ENCODE measurements at places on chromosomes 11 and 22. TPM values are rescaled to one million over a fixed set of nuclear protein-coding genes. Genes with fewer than 3 reads are reported as not detected.
A peak's percentile ranks its signal among the peaks of the same experiment; 100 is the strongest.

MMP8 gene
- not detected for total RNA-seq

ASPHD2 gene
- 0.11 TPM for total RNA-seq

MPZL2 gene
- total RNA-seq = 13.4 TPM

- DNase-seq = peak; percentile 57
These were observed 14.0 kb downstream of the PSMD13 start for GRCh38 chr11:250740-251299.

DNA sequence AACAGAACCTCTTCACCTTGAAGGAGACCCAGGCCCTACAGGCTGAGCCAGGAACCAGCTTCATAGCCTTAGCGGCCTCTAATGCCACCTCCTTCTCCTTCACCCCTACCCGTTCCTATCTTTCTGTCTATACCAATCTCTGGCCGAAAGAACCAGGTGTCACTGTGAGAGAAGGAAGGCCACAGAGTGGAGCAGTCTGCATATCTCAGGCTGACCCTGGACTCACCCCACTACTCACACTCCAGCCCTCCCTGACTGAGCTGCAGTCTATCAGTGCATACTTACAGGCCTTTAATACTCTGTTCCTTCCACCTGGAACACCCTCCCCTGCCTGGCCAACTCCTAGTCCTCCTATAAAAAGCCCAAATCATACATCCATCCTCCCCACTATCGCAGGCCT is 32.7 kb downstream of the ARAP1 start:
- no peak for DNase-seq

- DNase-seq = no peak
These were observed 47.3 kb upstream of the TSKU start for GRCh38 chr11:76735841-76736240.

DNA sequence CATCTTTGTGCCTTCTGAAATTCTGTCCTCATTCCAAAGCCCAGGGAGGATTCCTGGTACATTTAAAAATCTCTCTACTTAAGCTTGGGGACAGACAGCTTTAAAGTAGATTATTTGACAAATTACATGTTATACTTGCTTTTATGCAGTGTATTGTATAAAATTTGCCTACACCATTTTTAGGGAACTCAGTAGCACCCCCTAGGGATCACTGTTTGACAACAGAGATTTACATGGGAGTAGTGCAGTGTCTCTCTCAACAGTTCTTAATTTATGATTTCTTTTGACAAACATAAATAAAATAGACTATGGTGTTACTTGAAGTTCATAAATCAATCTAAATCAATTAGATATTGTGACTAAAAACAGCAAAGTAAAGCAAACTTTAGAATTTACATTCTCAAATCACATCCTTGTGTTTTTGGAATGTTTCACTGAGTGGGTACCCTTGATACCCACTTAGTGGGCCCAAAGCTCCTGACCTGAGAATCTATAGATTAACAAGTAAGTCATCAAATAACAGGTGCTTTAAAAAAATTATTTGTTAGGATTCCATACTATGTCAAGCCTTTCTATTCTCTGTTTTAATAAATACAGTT is 428.8 kb downstream of the DYNC2H1 start:
- no peak for DNase-seq

DNA sequence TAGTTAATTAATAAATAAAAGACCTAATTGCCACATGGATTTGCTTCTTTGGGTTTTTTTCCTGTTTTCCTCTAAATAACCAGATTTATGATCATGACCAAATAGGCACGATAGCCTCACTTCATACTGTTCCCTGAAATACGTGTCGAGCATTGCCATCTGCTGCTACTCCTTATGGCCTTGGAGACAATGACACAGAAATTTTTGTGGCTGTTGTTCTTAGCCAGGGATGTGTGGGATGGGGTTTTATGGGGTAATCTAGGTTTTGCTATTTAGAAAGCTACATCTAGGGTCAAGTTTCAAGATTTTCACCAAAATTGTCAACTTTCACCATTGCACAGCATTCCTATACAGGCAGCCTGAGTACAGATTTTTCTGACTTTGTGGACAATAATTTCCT is 145.2 kb downstream of the DBX1 start:
- DNase-seq = no peak

DNA sequence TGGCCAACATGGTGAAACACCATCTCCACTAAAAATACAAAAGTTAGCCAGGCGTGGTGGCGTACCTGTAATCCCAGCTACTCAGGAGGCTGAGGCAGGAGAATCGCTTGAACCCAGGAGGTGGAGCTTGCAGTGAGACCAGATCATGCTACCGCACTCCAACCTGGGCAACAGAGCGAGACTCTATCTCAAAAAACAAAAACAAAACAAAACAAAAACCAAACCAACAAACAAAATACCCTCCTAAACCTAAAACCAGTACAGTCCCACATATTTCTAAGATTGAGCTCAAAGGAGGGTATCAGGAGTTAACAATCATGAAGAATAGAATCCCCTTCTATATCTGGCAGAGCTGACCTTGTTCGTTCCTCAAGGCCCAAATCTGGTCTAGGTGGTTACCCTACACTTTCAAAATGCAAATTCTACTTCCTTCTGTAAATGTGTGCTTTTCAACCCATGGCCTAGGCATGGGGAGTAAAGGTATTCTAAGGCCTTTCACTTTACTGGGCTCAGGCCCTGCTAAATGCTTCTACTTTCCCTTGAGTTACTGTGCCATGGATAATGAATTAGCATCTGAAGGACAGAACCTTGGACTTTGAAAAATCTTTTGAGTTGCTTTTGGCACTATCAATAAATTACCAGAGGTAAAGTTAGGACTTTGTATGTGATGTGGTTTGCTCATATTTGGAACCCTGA is 10.4 kb upstream of the PPP2R1B start:
- no peak for DNase-seq

GRCh38 chr11:96168623-96169022 is 174.4 kb downstream of the MAML2 start:
- DNase-seq = no peak

- no peak for DNase-seq
These were observed 19.4 kb downstream of the SYTL2 start for GRCh38 chr11:85791409-85791990.

GRCh38 chr22:44475706-44476105 is 22.3 kb downstream of the RTL6 start:
- DNase-seq = no peak

DNA sequence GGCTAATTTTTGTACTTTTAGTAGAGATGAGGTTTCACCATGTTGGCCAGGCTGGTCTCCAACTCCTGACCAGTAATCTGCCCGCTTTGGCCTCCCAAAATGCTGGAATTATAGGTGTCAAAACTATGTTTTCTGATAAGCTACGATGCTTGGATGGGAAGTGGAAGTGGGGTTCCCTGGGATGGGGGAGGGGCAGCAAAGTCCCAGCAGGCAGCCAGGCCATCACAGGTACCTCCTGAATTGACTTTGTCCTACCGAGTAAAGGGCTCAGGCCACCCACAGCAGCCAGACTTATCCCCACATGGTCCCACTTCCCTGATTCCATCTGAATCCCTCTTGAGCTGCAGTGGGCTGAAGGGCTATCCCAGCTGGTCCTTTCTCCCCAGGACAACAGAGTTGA is 6.9 kb downstream of the FTH1 start:
- no peak for DNase-seq
